MG63 (cell line): ENCODE measurements at places on chromosomes 7 and 10.

DNA sequence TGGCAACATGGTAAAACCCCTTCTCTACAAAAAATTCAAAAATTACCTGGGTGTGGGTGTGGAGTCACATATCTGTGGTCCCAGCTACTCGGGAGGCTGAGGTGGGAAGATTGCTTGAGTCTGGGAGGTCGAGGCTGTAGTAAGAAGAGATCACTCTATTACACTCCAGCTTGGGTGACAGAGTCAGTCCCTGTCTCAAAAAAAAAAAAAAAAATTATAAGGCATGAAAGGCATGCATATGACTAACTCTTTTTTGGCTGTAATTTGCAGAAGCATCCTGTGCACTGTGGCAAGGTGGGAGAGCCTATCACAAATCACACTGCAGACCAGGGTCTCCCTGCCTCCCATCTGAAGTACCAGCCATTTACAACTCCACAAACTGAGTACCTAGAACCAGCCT, 14.1 kb upstream of the MYPN start:
- DNase-seq = peak; percentile 76

DNA sequence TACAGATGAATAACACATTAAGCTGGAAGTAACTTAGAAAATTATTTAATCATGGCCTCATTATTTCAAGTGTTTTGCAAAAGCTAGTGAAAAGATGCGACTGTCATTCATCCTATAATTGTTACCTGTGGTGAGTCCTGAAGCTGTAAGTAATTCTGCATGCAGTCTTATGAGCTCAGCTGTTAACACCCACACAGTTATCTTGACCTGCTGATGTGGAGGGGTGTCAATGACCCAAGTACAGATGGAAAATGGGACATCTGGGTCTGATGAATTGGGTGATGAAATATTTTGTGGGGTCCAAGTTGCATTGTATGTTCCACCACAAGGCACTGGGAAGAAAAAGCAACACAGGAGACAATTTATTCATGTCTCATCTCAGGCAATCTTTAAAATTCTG, 68.9 kb downstream of the OR13A1 start:
- DNase-seq = no peak

- peak; percentile 43 for DNase-seq
These were observed 20.3 kb upstream of the SFRP5 start for GRCh38 chr10:97791824-97792721.

GRCh38 chr10:96922978-96923948, 91.2 kb downstream of the LCOR start:
- DNase-seq = no peak
